Lung (tissue), 17 donors: ENCODE measurements at places on chromosomes 6 and 20.

DNA sequence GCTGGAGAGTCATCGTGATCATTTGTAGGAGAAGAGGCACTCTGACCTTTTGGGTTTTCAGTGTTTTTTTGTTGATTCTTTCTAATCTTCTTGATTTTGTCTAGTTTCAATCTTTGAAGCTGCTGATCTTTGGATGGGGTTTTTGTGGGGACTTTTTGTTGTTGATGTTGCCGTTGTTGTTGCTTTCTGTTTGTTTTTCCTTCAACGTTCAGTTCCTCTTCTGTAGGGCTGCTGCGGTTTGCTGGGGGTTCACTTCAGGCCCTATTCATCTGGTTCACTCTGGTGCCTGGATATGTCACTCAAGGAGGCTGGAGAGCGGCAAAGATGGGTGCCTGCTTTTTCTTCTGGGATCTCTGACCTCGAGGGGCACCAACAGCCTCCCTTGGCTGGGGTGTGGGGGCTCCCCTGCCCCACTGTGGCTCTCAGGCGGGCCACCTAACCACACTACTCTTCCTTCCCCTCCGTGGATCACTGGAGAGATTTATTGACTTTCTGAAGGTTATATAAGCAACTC is 21.5 kb upstream of the TMEM244 start:
- DNase-seq, result no peak

GRCh38 chr20:4787820-4788219 is 66.1 kb downstream of the PRND start:
- DNase-seq, result no peak

- DNase-seq, result peak; percentile 61
Observed at GRCh38 chr6:113920663-113921267, 50.2 kb downstream of the HDAC2 start.

- DNase-seq, result peak; percentile 66
Observed at GRCh38 chr20:39829256-39829655, 859.8 kb downstream of the MAFB start.

- DNase-seq, result no peak
Observed at GRCh38 chr6:35287671-35288396, 9.8 kb upstream of the DEF6 start.

DNA sequence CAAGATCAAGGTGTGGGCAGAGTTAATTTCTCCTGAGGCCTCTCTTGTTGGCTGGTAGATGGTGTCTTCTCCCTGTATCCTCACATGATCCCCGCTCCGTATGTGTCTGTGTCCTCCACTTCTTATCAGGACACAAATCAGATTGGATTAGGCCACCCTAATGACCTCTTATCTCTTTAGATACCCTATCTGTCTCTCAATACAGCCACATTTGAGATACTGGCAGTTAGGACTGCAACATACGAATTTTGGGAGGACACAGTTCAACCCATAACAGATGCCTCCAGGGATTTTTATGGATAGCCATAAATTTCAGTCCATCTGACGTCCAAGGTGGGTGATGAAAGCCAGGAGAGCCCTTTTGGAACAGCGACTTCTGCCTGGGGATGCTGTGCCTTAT is 369.0 kb downstream of the NRN1 start:
- no peak for DNase-seq

DNA sequence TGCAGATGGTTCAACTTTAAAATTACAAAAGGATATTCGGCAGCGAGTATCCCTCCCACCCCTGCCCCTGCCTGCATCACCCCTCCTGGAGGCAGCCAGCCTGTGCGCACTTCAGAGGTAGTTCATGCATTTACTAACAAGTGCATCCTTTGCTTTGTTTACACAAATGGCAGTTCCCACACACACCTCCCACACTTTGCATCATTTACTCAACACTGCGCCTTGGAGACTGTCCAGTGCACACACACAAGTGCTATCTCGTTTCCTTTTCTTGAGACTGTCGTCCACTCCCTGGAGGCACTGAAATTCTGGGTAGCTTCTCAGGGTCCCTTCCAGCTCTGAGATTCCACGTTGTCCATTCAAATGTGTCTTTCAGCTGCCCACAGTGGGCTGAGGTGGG is 53.1 kb upstream of the VSX1 start:
- DNase-seq, result no peak

- DNase-seq, result peak; percentile 55
Observed at GRCh38 chr6:152642578-152643375, 5.6 kb upstream of the SYNE1 start.

DNA sequence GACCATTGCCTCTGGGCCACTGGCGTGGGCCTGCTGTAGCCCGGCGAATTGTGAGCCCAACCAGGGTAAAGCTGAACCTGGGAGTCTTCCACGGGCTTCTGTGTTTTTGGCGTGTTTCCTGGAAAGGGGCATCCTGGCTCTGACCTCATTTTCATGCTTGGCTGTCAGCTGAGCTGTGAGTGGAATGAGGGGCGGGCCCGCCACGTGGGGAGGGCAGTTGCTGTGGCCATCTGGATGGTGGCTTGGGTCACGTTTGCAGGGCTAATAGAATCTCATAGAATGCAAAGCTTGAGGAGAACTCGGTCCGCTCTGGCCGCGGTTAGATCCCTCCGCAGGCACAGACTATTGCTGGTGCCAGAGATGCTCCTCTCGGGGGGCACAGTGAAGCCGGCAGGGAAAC is 263.0 kb downstream of the SMOC2 start:
- peak; percentile 60 for DNase-seq

DNA sequence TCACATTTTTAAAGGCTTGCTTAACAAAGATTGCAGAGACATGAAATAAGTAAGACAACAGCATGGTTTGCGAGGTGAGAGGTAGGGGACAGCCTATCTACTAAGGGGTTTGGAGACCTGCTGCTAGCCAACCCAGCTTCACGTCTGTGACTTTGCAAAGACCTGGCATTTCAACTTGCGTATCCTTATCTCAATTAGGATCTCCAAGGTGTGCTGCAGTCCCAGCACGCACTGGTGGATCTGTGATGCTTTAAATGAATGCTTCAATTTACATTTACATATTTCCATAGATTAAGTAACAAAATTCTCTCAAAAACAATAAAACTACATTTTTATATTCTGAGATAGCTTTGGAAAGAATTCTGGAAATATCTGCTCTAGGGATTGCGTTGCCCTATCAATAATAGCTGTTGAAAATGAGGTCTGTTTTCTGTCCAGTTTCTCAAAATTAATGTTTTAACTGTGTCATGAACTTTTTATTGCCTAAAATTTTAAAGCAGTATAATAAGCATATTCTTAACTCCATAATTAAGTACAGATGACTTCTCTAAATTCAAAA is 124.4 kb upstream of the EDN1 start:
- DNase-seq, result no peak

DNA sequence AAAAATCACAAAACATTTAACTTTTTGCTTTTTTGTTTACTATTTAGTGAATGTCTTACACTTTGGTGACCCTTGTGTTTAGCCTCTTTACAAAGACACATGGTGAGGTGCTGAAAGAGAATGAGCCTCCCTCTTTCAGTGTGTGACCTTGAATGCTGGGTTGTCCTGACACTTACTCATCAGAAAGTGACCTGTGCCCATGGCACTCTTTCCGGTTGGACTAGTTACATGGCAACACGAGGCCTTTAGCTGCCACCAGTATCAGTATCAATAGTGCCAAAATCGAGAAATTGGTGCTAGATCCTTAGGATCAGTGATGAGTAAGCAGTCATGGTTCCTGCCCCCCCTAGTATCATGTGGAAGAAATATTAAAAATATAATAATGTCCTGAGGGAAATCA is 1.7 kb upstream of the RPL7L1 start:
- no peak for DNase-seq

- no peak for DNase-seq
Observed at GRCh38 chr6:111291336-111292259, 191.4 kb downstream of the REV3L start.

GRCh38 chr6:153927867-153928266 is 111.2 kb upstream of the OPRM1 start:
- no peak for DNase-seq

DNA sequence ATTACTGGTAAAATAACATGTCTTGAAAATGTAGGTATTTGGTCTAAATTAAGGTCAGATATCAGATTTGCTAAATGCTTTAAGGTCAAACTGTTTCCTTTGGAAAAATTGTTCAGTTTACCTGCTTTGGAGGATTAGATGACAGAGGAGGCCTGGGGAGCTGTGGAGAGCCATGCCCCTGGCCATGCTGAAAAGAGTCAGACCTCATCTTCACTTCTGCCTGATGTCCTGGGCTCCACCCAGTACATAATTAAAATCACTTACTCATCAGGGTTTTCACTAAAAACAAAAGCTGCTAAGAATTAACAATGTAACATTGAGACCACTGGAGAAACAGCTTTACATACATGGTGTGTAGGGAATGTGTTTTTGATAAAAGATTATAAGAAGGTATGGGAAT is 60.8 kb upstream of the UNC93A start:
- DNase-seq, result no peak
